Activated CD4-positive, alpha-beta T cell treated with anti-CD3 and anti-CD28 coated beads, Interleukin-2, amount 50 U/mL, for 16 hours (primary cell): ENCODE measurements at places on chromosomes 1 and 21.

DNA sequence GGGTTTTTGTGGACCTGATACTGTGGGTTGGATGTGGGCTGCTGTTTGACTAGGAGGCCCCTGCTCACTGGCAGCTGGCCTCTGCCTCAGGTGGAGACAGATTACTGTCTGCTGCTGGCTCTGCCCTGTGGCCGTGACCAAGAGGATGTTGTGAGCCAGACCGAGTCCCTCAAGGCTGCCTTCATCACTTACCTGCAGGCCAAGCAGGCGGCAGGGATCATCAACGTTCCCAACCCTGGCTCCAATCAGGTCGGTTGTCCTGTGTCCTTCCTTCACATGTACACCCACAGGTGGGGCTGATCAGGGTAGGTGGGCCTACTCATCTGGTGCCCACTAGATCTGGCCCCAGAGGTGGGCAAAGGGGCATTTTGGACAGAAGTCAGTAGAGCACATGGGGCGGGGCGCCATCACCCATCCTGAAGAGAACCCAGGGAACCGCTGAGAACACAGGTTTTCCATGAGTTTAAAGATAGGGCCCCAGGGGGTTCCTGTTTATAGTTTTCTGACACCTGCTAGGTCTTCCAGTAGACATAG lies 37.2 kb downstream of the ZBTB17 start:
- DNase-seq = no peak

- no peak for DNase-seq
Observed at GRCh38 chr1:160455153-160455517, 54.8 kb downstream of the VANGL2 start.

- DNase-seq = peak; percentile 86
Observed at GRCh38 chr1:173477286-173478093, at the start of gene PRDX6. TSS of gene PRDX6 (plus strand) at chr1:173477335. CDS start at chr1:173477398, 63 bp downstream.

DNA sequence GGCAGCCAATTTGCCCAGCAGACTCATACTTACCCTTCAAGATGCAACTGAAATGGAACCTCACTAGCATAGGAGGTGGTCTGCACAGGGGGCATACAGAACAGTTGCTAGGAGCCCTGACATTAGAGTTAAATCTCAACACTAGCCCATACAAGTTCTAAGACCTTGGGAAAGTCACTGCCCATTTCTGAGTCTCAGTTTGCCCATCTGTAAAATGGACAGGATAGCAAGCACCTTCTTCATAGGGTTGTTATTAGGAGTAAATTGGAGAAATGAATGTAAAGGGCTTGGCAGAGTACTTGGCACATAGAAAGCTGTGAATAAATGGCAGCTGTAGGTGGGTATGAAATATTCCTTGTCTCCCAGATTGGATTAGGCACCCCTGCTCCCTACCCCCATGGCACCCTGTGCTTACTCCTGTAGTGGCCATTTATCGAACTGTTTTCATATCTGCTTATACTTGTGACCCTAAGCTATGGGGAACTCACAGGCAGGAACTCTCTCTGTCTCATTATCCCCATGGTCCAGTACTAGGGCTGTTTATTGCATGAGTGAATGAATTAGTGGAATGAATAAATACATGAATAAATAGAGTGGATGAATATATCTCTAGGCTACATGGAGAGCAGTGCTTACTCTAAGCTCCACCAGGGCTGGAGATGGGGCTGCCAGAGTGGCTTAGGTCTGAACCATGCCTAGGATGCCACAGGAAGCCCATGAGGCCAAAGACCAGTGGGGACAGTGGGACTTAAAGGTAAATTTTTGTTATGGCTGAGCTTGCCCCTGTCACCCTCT lies 152.6 kb downstream of the PLPP3 start:
- no peak for DNase-seq

DNA sequence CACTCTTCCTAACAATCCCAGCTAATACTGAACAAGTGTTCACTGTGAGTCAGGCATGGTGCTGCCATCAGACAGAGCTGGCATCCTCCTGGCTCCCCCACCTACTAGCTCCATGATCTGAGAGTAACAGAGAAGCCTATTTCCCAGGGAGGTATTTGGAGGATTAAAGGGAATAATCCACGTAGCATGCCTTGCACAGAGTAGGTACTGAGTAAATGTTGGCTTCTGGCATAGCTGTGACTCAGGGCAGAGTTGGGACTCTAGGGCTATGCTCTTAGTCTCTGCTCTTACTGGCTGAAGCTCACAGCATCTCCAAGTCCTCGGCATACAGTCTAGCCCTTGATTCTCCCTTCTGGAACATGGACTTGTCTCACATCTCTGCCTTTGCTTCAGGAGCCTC lies 8.2 kb downstream of the ARHGEF19 start:
- DNase-seq = no peak

DNA sequence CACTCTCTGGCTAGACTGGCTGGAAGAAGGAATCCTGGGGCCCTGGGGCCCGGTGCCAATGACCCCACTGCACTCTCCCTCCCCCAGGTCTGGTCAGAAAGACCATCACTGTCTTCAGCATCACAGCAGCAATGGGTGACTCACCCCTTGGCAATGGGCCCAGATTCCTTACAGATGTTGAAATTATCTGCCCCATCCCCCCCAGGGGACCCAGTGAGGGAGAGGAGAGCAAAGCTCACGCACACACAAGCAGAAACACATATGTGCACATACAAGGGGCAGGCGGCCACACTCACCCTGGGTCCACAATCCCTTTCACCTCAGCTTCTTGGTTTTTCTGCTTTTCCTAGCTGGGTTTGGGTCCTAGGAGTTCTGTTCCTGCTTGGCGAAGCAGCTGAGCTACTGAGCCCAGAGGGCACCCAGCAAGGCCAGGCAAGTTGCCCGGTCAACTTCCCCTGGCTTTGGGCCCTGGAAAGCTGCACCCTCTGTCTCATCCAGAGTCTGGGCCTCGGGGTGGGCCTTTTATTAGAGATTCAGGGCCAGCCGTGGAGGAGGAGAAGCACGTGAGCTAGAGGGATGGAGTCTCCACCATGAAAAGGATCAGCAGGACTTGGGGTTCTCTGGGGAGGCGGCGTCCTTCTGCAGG lies 2.6 kb downstream of the COL16A1 start:
- no peak for DNase-seq

- no peak for DNase-seq
Observed at GRCh38 chr1:19110257-19110927, 99.7 kb downstream of the UBR4 start.

- no peak for DNase-seq
Observed at GRCh38 chr1:180994262-180994661, 28.4 kb downstream of the STX6 start.

GRCh38 chr1:13754510-13755103 lies 54.6 kb downstream of the PRDM2 start:
- DNase-seq = no peak

DNA sequence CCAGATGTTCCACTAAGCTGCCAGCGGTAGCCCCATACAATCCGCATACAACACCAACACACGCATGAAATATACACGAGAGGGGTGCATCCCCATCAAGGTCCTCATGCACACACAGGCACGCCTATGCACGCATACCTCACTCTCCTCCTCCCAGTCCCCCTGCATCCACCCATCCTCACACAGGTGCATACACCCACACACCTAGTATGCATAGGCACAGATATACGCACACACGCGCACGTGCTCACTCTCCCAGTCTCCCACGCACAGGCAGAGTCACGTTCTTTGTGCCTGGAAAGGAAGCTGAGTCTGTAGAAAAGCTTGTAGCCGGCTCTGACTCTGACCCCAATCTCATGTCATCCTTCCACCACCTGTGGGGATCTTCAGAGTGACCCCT lies 16.9 kb upstream of the PADI2 start:
- no peak for DNase-seq

GRCh38 chr1:3495776-3496745 lies 41.6 kb downstream of the ARHGEF16 start:
- no peak for DNase-seq

DNA sequence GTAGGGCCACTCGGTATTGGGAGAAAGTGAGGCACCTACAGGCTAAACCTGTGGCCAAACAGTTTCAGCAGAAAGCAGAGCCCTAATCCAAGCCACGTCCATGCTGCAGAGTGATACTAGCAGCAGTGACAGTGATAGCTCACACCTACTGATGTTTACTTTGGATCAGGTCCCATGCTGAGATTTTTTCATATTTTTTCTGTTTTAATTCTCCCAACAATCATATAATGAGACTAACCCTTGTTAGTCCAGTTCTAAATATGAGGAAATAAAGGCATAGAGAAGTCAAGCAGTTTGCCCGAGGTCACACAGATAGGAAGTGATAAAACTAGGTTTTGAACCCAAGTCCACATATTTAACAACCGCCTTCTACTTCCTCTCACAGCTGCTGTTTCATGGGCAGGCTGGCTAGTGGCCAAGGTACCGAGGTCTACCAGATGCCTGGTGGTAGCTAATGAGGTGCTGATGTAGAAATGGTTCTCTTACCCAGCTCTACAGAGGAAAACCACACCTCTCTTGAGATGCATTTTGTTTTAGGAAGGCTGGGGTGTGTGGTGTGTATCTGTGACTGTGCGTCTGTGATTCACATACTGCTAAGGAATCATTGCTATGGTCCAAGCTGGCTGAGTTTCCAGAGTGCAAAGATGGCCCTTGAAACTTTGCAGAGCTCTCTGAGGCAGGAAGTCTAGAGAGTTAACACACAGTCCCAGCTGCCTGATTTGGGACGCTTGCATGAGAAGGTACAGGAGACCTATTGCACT lies 80.3 kb upstream of the ARTN start:
- no peak for DNase-seq

DNA sequence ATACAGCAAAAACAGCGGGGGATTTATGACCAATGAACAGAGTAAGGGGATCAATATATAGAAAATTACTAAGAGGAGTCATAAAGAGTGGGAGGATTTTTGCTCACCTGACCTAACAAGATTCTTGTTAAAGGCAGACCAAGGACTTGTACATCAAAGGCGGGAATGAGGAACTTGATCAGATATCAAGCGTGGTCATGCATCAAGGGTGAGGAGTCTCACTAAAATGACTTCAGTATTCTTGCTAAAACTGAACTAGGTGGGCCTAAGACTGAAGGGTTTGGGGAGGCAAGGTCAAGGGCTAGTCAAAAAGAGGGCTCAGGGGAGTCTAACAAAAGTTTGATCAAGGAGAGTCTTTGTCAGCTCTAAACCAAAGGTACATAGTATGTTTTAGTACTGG lies 2.1 kb downstream of the MOV10 start:
- DNase-seq = no peak

GRCh38 chr1:110393691-110394492 lies 3.1 kb upstream of the SLC16A4 start:
- no peak for DNase-seq

DNA sequence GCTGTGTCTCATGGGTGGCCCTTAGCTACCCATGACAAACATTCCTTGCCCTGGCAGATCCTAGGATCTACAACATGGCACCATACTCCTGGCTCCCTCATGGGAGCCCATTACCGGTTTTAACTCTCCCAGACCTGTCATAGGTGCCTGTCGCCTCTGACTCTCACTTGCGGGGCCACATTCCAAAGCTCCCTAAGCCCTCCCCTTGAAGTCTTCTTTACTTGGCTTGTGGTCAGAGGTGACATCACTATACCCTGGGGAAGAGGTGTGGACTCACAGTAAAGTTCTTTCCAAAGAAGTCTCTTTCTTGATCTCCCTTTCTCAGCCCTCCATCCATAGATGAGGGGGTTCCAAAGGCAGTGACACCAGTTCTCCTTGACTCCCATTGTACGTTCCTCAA lies 5.4 kb upstream of the SLAMF9 start:
- DNase-seq = no peak

DNA sequence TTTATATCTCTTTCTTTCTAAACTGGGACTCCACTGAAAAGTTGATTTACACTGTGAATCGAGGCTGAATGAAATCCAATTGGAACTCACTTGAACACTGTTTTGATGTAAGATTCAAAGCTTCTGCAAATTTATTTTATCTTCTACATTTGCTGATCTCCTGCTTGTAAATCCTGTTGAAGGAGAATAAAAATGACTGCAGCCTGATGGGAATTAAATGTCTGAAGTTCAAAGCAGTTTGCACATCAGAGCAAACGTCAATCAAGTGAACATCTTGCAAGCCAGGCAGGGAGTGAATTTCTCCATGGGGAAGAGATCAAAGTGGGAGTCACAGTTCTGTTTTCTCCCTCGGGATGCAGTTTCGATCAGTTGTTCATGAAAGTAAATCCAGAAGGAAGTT lies 127.2 kb downstream of the CACHD1 start:
- DNase-seq = no peak

DNA sequence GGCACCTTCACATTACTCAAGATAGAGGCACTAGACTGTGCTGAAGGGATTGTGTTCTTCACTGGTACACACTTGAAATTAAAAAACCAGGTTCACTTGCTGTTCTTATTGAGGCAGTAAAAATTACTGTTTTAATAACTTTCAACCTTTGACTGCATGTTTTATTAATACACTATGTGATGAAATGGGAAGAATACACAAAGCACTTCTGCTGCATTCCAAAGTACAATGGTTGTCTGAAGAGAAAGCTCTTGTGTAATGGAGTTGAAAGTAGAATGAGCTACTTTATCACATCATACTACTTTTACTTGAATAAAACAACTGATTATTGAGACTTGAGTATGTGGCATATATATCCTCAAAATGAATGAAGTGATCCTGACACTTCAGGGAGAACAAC lies 49.7 kb downstream of the LRRC8C start:
- no peak for DNase-seq

GRCh38 chr1:202235003-202235660 lies 41.5 kb downstream of the LGR6 start:
- DNase-seq = no peak

DNA sequence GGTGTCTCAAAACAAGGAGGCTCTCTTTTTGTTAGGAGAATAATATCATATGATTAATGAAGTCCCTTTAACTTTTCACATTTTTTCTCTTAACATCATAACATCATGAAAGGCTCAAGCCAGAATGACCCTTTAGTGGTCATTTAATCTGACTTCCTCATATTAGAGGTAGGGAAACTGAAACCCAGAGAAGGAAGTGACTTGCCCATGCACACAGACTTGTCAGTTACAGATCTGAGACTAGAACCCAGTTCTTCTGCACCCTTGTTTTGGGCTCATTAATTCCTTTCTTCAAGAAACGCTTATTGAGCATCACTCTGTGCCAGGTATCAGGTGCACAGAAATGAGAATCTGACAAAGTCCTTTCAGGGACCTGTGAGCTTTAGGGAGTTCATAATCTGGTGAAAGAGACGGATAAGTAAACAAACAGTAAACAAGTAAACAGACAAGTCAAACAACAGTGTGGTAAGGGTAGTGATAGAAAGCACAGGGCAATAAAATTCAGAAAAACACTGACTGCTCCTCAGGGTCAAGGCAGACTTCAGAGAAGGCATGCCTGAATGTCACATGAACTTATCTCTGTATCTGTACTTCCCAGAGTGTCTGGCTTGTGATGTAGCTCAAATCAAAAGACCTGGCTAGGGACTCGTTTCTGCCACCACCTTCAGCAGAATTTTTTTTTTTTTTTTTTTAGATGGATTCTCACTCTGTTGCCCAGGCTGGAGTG lies 38.3 kb upstream of the OSBPL9 start:
- DNase-seq = no peak

- DNase-seq = no peak
Observed at GRCh38 chr21:45357436-45358260, 47.3 kb upstream of the COL18A1 start.

GRCh38 chr1:222399197-222399596 lies 148.7 kb downstream of the HHIPL2 start:
- DNase-seq = no peak

GRCh38 chr1:207389728-207390464 lies 64.2 kb upstream of the CR2 start:
- DNase-seq = peak; percentile 68

GRCh38 chr1:33235521-33235920 lies 20.8 kb upstream of the ZNF362 start:
- no peak for DNase-seq

- DNase-seq = no peak
Observed at GRCh38 chr1:105210747-105211146, 1461.0 kb downstream of the AMY1C start.
